T1000 (cell line): ENCODE measurements at places on chromosomes 3 and 15.
A peak's percentile ranks its signal among the peaks of the same experiment; 100 is the strongest.

DNA sequence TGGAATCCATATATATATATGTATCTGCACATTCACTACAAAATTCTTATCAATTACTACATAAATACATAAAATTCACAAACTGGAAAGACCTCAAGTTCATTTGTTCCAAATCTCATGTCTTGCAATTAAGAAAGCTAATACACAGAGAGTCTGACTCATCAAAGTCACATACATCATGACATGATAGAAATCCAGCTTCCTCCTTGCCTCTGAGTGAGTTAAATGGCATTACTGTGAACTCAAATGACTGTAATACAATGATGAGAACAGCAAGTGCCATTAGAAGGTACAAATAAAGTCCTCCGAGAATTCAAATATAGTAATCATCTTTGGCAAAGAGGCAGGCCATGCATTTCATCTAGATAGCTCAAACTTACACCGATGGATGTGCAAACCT lies 55.1 kb upstream of the AGTR1 start:
- DNase-seq = no peak

GRCh38 chr3:195080125-195080524 lies 190.8 kb downstream of the XXYLT1 start:
- no peak for DNase-seq

GRCh38 chr3:145911016-145911415 lies 250.0 kb downstream of the PLOD2 start:
- no peak for DNase-seq

GRCh38 chr3:101038393-101038792 lies 45.2 kb upstream of the ABI3BP start:
- no peak for DNase-seq

- peak; percentile 58 for DNase-seq
Measured at GRCh38 chr3:172201136-172201869, 161.9 kb downstream of the FNDC3B start.

DNA sequence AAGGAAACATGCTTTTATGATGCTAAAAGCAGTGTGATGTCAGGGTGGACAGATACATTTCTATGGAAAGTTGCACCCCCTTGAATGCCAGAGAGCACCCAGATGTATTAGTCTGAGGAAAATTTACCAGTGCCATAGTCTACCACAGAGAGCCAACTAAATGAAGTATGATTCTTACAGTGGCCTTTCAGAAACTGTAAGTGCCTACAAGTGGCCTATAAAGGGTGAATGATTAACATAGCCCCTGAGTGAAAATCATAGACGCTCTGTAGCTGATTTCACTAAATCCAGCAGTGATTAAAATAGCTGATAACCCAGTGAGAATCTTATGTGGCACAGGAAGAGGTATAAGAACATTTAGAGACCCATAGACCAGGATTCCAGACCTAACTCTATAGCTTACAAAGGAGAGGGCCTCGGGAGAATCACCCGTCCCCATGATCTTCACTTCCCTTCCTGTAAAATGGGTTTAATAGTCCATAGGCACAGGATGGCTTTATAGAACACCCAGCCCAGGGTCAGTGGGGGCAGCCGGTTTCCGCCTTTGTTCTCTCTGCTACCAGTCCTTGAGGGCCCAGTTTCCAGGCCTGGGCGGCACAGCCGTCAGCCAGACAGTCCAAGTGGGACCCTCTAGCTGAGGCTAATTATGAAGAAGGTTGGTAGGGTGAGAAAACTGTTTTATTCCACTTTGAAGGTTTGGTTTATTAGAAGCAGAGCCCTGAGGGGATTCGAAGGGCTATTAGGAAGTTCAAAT lies 35.5 kb upstream of the CACNA2D3 start:
- DNase-seq = no peak

DNA sequence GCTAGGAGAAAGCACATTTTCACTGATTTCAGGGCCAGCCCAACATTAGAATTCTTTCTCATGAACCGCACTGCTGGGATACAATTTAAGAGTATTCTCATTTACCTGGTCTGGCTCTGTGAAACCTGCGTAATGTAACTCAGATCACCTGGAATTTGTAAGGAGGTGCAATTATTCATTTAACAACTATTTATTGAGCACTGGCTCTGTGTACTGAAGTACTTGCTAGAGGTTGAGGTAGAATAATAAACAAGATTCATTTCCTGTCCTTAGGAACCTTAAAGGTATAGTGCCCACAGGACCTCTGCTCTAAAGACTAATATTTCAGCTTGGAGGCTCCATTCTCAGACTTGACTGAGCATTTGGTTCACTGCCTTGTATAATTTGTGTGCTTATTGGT lies 242.2 kb upstream of the ZPLD1 start:
- no peak for DNase-seq

DNA sequence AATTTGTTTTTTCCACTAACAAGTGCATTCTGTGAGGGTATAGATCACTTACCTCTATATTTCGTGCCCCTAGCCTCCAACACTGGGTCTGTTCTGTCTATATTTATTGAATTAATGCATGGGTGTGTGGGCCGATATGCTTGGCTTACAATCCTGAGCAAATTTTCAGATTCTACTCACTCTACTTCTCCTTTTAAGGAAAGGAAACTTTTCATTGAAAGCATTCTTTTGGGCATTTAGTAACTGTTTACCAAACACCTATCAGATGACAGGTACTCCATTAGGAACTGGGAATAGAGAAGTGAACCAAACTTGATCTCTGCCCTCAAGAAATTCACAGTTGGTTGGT lies 60.5 kb downstream of the TLE3 start:
- no peak for DNase-seq

GRCh38 chr3:9913601-9914000 lies 3.3 kb upstream of the IL17RC start:
- no peak for DNase-seq

GRCh38 chr3:66402596-66403290 lies 98.1 kb downstream of the LRIG1 start:
- DNase-seq = no peak

- no peak for DNase-seq
Measured at GRCh38 chr3:29486096-29486495, 205.2 kb downstream of the RBMS3 start.

- DNase-seq = no peak
Measured at GRCh38 chr3:25781145-25781757, 2.0 kb downstream of the NGLY1 start.

- DNase-seq = no peak
Measured at GRCh38 chr3:175956964-175957363, 1097.8 kb downstream of the NAALADL2 start.

- DNase-seq = no peak
Measured at GRCh38 chr3:106823701-106824100, 553.5 kb upstream of the CCDC54 start.

- no peak for DNase-seq
Measured at GRCh38 chr3:100796556-100796955, 87.3 kb downstream of the TFG start.

DNA sequence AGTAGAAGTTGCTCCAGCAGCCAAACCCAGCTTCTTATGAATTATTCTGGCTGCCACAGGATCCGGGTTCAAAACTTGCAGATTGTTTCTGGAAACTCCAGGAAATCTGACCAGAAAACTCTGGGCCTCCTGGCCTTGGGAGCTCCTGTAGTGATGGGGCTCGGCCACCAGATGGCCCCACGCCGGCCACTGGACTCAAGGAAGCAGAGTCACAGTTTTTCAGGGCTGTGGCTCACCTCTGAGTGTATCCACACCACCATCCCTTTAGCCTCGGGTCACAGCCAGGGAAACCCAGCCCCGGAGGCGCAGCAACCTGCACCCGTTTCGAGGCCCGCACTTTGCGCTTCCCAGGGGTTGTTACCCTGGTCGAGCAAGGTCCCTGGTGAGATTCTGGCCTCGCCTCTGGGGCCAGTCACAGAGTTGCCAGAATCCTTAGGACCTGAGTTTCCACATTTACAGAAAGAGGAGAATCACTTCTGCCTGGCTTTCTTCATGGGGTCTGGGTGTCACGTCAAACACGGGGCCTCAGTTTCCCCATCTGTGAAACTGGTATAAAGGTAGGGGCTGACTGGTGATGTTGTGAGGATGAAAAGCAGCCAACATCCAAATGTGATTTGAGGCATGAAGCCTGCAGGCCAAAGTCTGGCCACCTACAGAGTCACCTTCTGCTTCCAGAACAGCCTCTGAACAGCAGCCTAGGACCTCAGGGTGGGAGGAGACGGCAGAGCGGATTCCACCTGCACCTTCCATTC lies 53.5 kb upstream of the LCTL start:
- peak; percentile 53 for DNase-seq

DNA sequence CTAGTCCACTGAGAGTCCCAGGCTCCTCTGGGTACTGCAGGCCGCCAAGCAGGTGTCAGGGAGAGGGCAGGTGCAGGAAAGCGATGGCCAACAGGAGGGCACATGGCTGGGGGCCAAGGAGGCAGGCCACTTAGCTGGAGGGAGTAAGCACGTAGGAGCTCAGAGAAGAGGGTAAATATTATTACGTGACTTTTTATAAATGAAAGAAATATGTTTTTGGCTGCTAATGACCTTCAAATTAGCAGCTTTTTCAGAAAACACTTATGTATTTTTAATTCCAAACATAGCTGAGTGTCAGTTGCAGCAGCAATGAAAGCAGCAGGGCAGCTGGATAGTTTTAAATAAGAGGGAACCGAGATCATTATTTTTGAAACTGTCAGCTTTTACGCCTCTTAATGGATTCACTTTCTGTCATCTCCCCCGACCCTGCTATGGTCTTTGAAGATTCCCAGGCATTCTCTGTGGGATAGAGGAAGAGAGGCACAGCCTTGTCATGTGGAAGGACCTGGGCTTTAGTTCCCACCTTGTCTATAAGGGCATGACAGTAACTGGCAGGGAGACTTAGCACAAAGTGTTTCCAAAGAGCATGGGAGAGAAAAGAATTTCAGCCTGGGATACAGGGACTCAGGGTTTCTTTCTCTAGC lies 477.1 kb downstream of the EPHB1 start:
- no peak for DNase-seq

DNA sequence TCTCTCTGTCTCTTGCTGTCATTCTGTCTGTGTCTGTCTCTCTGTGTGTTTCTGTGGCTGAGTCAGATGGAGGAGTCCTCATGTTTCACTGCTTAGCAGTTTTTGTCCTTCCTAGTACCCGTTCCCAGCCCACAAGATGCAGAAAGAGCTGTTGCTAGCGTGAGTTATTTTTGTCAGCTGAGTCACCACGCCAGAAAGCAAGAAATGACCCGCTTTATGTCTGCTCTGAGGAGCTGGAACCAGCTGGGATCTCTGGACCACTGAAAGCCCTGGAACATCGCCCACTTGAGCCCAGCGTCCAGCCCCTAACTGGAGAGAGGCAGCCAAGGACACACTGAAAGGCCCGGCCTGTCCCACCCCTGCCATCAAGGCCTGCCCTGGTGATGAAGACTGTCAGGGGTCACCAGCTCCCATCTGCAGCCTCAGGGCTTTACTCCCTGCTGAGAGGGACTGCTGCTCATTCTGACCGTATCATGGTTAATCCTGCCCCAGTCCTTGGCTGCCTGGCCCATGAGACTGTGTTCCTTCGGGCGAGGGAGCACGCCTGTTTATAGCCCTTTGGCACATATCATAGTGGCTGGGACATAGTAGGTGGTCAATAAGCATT lies 101.7 kb upstream of the TPM1 start:
- DNase-seq = peak; percentile 80

GRCh38 chr3:177124882-177125281 lies 72.4 kb downstream of the TBL1XR1 start:
- DNase-seq = no peak

DNA sequence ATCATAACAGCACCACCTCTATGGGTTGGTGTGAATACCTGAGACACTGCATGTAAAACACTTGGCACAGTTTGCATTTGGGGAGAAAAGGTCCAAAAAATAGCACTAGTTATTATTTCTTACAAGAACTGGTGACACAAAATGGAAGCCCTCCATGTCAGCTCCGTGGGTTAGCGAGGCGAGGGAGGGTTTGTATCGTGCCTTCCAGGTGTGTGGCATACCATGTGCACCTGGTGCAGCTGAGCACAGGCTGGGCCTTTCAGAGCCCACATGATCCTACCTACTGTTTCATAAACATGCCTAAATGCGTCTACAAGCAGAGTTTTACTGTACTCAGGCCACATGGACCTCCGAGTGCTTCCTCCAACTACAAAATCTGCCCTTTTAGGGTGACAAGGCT lies 5.6 kb downstream of the CXCR6 start:
- DNase-seq = no peak

DNA sequence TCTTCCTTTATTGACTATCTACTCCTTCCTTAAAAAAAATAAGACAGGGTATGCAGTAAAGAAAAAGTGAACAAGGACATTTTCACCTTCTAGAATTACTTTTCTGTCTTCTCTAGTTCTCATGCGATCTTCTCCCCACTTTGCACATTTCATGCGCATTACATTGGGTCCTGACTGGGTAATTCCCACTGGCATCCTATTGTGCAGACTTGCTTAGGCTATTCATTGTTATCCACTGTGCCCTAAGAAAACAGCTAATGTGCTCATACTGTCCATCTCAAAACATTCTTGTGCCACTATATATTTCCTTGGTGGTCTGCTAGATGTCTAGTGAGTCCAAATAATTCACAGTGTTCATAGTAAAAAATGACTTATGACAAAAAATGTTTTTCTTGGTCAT lies 447.4 kb upstream of the ROBO1 start:
- no peak for DNase-seq

DNA sequence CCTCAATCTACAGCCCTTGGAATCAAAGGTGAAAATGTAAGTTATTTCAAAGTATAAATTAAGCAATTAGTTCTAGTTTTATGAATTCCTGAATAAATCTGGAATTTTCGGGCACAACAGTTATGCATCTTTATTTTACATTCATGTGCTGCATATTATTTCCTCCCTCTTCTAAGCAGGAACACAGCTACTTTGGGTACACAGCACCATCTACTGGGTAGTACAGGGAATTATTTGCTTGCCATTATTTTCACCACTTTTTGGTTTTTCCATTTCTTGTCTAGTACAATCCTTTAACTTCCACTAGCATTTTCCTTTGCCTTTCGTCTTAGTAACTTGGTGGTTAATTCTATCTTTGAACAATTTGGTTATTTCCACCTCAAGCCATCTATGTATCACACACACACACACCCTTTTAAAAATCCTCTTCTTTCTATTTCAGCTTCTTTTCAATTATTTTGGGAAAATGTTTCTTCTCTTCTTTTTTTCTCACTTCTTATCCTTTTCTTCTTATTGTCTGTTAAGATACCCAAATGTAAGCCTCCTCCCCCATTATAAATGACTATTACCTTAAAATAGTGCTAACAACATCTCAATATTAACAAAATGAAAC lies 451.0 kb downstream of the MFSD1 start:
- no peak for DNase-seq

DNA sequence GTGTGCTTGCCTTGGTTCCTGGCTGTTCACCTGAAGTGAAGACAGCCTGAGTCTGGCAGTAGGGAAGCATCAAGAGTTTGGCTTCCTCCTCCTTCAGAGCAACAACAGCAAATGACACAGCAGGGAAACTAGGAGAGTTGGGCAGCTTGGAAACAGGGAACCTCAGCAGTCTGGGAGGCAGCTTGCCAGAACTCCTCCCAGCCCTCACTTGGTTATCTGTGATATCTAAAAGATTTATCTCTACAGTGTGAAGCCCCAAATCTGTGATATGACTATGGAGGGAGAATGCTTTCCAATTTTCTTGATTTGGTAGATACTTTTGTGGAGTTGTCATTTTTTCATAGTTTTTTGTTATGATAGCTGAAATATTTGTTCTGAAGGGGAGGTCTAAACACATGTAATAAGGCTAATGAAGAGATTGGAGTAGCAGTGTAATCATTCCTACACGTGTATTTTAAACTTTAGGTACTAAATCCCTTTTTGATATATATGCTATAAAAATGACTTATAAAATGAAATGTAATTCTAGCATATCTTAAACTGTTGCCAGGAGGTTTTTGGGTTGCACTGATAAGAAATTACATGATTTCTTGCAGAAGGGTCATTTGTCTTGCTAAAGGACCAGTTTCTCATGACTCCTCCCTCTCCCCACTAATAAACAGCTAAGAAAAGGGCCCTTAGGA lies 20.8 kb downstream of the UBE2E1 start:
- no peak for DNase-seq
